ENCODE measurements at places on chromosomes 4 and X.

GRCh38 chr4:77481856-77482255, 123.8 kb upstream of the CXCL13 start:
- H3K27me3 ChIP-seq = no peaks in the 10 kb centered on the region
- H3K27ac ChIP-seq = no peak overlapping the region
- no peaks in the 10 kb centered on the region for H3K4me1 ChIP-seq
- H3K4me3 ChIP-seq = no peak overlapping the region
- H3K36me3 ChIP-seq = no peaks in the 10 kb centered on the region
- no peak for DNase-seq

- no peak for DNase-seq
- peaks cover 42% of the 10 kb centered on the region for H3K4me1 ChIP-seq
- no peak overlapping the region for H3K4me3 ChIP-seq
- H3K27ac ChIP-seq = peak overlapping the region; percentile 63
These were observed 37.1 kb upstream of the ELF2 start for GRCh38 chr4:139214039-139214534.

DNA sequence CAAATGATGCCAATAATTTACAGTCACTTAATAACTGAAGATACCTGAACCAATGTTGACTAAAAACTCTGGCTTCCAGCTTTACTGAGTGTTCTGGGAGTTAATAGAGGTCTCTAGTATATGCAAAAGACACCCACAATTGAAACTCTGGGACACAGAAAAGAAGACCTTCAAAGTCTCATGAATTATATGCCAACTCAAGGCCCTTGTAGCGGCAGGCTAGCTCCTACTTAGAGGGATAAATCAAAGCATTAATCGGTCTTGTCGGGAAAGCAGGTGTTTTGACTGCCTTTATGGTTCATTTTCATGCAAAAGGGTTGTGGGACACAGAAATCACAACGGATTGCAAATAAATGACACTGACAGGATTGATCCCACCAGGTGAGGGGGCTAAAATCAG, 55.9 kb downstream of the PCDH18 start:
- H3K27ac ChIP-seq = no peak overlapping the region
- DNase-seq = no peak
- H3K4me3 ChIP-seq = no peak overlapping the region
- no peaks in the 10 kb centered on the region for H3K36me3 ChIP-seq
- no peaks in the 10 kb centered on the region for H3K4me1 ChIP-seq

GRCh38 chrX:34528081-34528480, 129.0 kb downstream of the TMEM47 start:
- DNase-seq = no peak
- H3K27me3 ChIP-seq = no peaks in the 10 kb centered on the region
- no peak overlapping the region for H3K27ac ChIP-seq
- H3K36me3 ChIP-seq = no peaks in the 10 kb centered on the region
- no peak overlapping the region for H3K4me3 ChIP-seq
- no peaks in the 10 kb centered on the region for H3K4me1 ChIP-seq

- no peak overlapping the region for H3K4me3 ChIP-seq
- peaks cover 46% of the 10 kb centered on the region for H3K4me1 ChIP-seq
- no peaks in the 10 kb centered on the region for H3K36me3 ChIP-seq
- DNase-seq = no peak
- H3K27ac ChIP-seq = no peak overlapping the region
These were observed 23.3 kb downstream of the FRYL start for GRCh38 chr4:48756689-48757220.

DNA sequence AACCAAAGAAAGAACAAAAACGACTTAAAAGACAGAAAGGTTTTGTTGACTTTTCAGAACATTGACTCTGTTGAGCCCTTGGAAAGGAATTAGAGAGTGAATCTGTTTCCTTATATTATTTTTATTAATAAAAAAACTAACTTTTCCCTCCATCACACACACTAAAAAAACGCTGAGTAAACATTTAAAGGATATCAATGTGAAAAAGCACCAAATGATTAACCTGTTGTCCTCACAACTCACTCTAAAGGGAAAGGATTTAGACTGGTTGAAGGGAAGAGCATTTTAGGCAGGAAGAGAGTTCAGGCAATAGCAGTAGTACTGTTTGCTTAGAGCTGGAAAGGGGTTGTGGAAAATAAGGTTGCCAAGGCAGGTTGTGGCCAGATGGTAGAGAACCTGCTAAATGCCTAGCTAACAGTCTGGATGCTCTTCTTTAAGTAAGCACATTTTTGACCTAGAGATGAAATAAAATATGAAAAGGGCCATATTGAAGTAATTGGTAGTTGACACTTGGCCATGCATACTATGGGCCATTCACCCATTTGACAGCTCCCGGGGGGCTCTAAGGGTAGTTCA, 98.0 kb upstream of the NDP start:
- no peak for DNase-seq
- H3K27ac ChIP-seq = no peak overlapping the region
- no peak overlapping the region for H3K4me3 ChIP-seq
- no peaks in the 10 kb centered on the region for H3K4me1 ChIP-seq

DNA sequence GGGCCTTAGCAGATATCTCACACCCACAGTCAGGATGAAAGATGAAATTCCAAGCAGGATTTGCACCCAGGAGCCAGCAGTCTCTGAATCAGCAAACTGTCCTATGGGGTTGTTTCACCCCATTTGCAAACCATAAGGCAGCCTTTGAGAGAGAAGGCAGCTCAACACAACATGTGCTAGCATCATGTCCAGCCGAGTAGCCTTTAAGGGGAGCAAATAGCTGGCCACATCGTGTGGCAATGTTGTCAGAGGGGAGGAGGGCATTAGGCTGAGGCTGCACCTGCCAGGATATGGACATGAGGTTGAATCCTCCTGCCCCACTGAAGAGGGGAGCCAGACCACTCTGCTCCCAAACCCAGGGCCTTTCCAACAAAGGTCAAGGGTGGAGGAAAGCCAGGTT, 20.6 kb upstream of the PJA1 start:
- no peak overlapping the region for H3K4me3 ChIP-seq
- H3K27ac ChIP-seq = no peak overlapping the region
- no peaks in the 10 kb centered on the region for H3K4me1 ChIP-seq
- no peaks in the 10 kb centered on the region for H3K27me3 ChIP-seq
- no peaks in the 10 kb centered on the region for H3K36me3 ChIP-seq

- no peaks in the 10 kb centered on the region for H3K4me1 ChIP-seq
- H3K27me3 ChIP-seq = no peaks in the 10 kb centered on the region
- H3K27ac ChIP-seq = no peak overlapping the region
- no peaks in the 10 kb centered on the region for H3K36me3 ChIP-seq
- no peak overlapping the region for H3K4me3 ChIP-seq
- no peak for DNase-seq
These were observed 78.6 kb downstream of the NAP1L3 start for GRCh38 chrX:93594780-93595179.

GRCh38 chrX:40080894-40081678, 16.7 kb downstream of the BCOR start:
- H3K27ac ChIP-seq = no peak overlapping the region
- H3K27me3 ChIP-seq = peaks cover 12% of the 10 kb centered on the region
- H3K4me1 ChIP-seq = peaks cover 53% of the 10 kb centered on the region
- no peak overlapping the region for H3K4me3 ChIP-seq
- DNase-seq = no peak

- no peaks in the 10 kb centered on the region for H3K27me3 ChIP-seq
- DNase-seq = no peak
- H3K4me1 ChIP-seq = no peaks in the 10 kb centered on the region
- H3K36me3 ChIP-seq = no peaks in the 10 kb centered on the region
- H3K4me3 ChIP-seq = no peak overlapping the region
These were observed 91.9 kb upstream of the BCOR start for GRCh38 chrX:40189637-40190036.

- H3K27ac ChIP-seq = no peak overlapping the region
- no peak overlapping the region for H3K4me3 ChIP-seq
- no peaks in the 10 kb centered on the region for H3K27me3 ChIP-seq
- no peaks in the 10 kb centered on the region for H3K36me3 ChIP-seq
- H3K4me1 ChIP-seq = peaks cover 35% of the 10 kb centered on the region
These were observed 209.1 kb downstream of the CBR4 start for GRCh38 chr4:168800926-168801325.

GRCh38 chr4:188400451-188400850, 261.2 kb downstream of the TRIML1 start:
- H3K4me1 ChIP-seq = no peaks in the 10 kb centered on the region
- no peak overlapping the region for H3K4me3 ChIP-seq
- DNase-seq = no peak
- no peak overlapping the region for H3K27ac ChIP-seq
- no peaks in the 10 kb centered on the region for H3K27me3 ChIP-seq

GRCh38 chrX:123263270-123263669, 79.2 kb downstream of the GRIA3 start:
- no peak overlapping the region for H3K27ac ChIP-seq
- H3K27me3 ChIP-seq = no peaks in the 10 kb centered on the region
- H3K4me3 ChIP-seq = no peak overlapping the region
- no peak for DNase-seq
- H3K4me1 ChIP-seq = no peaks in the 10 kb centered on the region

DNA sequence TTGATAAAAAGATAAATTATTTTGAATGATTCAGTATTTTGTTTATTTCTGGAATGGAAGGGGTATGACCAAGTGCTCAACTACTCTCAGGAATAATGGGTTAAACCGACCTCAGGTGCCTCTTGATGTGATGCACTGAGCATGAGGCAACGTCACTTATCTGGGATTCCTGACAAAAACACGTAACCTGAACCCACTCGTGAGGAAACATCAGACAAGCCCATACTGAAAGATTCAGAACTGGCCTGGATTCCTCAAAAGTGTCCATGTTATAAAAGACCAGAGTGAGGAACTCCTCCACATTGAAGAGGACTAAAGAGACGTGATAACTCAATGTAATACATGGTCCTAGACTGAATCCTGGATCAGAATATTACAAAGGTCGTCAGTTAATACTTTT, 144.0 kb downstream of the FNIP2 start:
- H3K27me3 ChIP-seq = no peaks in the 10 kb centered on the region
- H3K36me3 ChIP-seq = no peaks in the 10 kb centered on the region
- no peak for DNase-seq

DNA sequence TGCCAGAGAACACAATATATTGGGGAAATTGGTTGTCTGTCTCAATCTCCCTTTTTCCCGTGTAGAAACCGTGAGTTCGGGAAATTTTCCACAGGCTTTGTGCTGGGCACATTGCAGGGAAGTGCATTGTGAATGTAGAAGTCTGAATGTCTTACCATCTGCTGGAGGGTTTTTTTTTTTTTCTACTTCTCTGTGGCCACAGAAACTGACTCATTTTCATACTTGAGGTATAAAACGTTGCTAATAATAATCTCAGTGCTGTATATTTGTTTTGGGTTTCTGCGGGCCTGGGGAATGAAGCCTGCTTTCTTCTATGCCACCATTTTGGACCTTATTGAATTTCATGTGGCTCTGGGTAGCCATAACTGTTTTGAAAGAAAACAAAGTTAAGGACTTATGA, 1001.2 kb downstream of the STIM2 start:
- H3K27ac ChIP-seq = no peak overlapping the region
- no peak for DNase-seq
- no peaks in the 10 kb centered on the region for H3K36me3 ChIP-seq
- H3K4me3 ChIP-seq = no peak overlapping the region
- H3K27me3 ChIP-seq = no peaks in the 10 kb centered on the region

- H3K4me1 ChIP-seq = no peaks in the 10 kb centered on the region
- no peak for DNase-seq
- H3K36me3 ChIP-seq = no peaks in the 10 kb centered on the region
- no peak overlapping the region for H3K27ac ChIP-seq
These were observed 72.7 kb upstream of the DCLK2 start for GRCh38 chr4:150005537-150005936.

- no peaks in the 10 kb centered on the region for H3K27me3 ChIP-seq
- no peak overlapping the region for H3K4me3 ChIP-seq
- H3K27ac ChIP-seq = no peak overlapping the region
These were observed 152.3 kb upstream of the BMP3 start for GRCh38 chr4:80878218-80878617.

GRCh38 chrX:54745676-54746075, 52.4 kb downstream of the ITIH6 start:
- H3K36me3 ChIP-seq = no peaks in the 10 kb centered on the region
- DNase-seq = no peak
- H3K27ac ChIP-seq = no peak overlapping the region
- no peaks in the 10 kb centered on the region for H3K4me1 ChIP-seq
- no peak overlapping the region for H3K4me3 ChIP-seq
- no peaks in the 10 kb centered on the region for H3K27me3 ChIP-seq

GRCh38 chr4:52410971-52411370, 248.1 kb downstream of the USP46 start:
- no peaks in the 10 kb centered on the region for H3K27me3 ChIP-seq
- DNase-seq = no peak
- H3K4me3 ChIP-seq = no peak overlapping the region
- H3K36me3 ChIP-seq = no peaks in the 10 kb centered on the region

GRCh38 chr4:107572281-107572680, 147.8 kb downstream of the PAPSS1 start:
- DNase-seq = no peak
- no peaks in the 10 kb centered on the region for H3K27me3 ChIP-seq
- H3K27ac ChIP-seq = no peak overlapping the region

- H3K27me3 ChIP-seq = peaks cover 10% of the 10 kb centered on the region
- no peak overlapping the region for H3K4me3 ChIP-seq
- no peaks in the 10 kb centered on the region for H3K36me3 ChIP-seq
- peaks cover 22% of the 10 kb centered on the region for H3K4me1 ChIP-seq
These were observed 2.7 kb downstream of the PTPN13 start for GRCh38 chr4:86596807-86597206.

DNA sequence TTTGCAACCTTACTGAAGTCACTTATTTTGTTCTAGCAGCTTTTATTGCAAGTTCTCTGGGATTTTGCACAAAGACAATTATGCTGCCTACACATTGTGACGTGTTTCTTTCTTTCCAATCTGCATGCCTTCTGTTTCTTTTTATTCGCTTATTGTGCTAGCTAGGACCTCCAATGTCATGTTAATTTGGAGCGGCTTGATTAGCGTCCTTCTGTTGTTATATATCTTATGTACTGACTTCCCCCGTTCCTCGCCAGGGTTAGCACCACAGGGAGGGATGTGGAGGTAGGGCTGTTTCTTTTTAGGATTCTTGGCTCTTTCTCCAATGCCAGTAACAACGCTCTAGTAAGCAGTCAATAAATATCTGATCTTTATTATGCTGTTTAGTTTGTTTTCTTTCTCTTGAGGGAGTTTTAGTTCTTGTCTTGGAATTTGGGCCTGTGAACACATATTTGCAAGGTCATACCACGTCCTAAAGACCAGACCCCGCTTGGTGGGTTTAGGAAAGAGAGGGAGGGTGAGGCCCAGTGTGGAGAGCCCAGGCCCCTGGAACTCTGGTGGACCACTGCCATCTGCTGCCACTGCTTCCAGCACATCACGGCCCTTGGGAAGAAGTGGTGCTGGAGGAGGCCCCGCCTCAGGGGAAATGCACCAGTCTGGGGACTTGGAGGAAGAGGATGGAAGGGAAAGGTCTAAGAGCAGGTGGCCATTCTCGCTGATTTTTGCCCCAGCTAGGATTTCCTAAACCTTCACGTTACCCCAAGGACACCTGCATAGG, 129.1 kb downstream of the TRIML1 start:
- no peaks in the 10 kb centered on the region for H3K27me3 ChIP-seq
- no peaks in the 10 kb centered on the region for H3K36me3 ChIP-seq
- H3K27ac ChIP-seq = no peak overlapping the region
- DNase-seq = no peak
- no peaks in the 10 kb centered on the region for H3K4me1 ChIP-seq

All from spleen (tissue), 13 donors.